ENCODE measurements at places on chromosomes 7 and 10.

DNA sequence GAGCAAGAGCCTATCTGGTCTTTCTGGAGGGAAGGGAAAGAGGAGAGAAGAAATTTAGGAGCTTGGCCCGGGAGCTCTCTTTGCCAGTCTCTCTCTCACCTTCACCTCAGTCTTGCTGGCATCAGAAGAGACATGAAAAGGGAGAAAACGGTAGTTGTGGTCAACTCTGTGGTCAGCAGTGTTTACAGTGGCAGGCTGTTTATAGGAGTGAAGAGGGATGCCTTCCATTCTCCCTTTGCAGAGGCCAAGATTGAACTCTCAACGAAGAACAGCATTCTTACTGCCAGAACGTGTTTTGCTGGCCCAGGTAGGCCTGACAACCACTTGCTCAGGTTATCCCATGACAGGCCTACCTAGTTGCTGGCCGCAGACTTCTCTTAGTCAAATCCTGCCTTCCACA is 133.3 kb downstream of the CCDC3 start:
- DNase-seq = no peak

DNA sequence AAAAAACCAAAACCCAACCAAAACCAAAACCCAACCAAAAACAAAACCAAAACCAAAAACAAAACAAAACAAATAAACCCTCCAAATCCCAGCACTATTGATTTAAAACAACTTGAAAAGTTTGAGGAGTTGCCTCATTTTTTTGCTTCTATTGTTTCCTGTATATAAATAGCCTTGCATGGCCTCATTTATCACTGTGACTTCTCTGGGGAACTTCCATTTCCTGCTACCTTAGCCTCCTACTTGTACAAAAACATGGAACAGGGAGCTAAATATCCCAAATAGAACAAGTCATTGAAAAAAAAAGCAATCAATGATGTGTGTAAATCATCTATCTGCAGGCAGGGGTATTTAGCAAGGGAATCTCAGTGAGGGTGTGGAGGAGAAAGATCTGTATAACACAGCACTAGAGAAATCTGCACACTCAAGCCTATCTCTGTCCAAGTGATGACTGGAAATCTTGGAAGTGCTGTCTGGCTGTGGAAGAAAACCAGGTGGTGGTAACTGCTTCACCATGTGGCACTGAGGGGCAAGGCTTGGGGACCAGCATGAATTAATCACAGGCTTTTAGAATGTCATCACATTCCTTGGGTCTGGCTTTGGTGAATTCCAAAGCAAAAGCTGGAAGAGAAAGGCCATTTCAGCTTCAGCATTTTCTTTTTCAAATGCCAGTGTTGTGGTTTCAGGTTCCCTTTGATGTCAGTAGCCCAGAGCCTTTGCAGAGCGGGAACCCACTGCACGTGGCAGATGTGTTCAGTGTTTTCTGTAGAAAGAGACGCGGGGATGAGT is 349.5 kb upstream of the ZNF32 start:
- DNase-seq = no peak

GRCh38 chr10:43389867-43390266 is 18.4 kb downstream of the FXYD4 start:
- no peak for DNase-seq

DNA sequence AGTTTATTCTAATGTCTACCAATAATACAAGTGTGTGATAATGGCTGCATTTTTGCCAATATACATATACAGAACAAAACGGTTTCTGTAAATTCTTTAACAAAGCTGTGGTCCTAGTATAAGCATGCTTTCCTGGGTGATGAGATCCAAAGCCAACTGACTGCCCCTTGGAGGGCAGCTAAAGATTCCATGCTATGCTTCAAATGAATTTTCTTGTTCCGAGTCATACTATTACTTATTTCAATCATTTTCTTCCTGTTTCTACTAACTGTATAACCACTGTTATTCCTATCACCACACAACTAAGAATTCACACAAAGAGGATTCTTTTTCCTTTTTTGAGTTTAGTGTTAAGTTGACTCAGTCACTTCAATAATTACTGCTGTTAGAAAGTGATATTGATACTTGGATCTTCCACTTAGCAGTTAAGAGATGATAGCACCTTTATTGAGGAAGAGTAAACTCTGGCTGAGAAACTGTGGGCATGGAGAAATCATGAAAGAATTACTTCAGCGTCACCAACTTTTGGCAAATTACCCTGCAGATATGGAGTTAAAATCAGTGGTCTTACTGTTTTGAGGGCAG is 197.5 kb downstream of the ARL4A start:
- DNase-seq = no peak

GRCh38 chr10:76382381-76382851 is 951.0 kb downstream of the LRMDA start:
- no peak for DNase-seq

DNA sequence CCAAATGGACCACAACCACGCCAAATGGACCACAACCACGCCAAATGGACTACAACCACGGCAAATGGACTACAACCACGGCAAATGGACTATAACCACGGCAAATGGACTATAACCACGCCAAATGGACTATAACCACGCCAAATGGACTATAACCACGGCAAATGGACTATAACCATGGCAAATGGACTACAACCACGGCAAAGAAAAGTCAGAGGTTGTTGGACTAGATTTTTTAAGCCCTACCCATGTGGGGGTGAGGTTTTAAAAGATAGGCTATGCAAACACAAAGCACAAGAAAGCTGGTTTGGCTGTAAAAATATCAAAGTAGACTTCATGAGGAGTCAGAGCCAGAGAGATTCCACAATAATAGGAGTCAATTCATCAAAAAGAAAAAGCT is 55.8 kb downstream of the NCAPG2 start:
- no peak for DNase-seq

DNA sequence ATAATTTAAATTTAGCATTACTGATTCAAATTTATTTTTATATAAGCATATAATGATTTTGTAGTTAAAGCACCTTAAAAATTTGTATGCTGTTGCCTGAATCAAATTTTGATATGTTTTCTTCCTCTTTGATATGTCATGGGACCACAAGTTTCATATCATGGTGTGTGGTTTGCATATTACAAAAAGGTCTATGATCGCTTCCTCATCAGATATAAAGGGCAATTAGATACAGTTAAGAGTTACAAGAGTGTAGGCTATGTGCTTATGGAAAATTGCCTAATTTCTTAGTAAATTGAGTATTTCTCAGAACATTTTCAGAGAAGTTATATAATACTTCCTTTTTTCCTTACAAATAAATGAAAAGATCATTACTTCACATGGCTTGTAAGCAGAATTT is 22.2 kb downstream of the MRC1 start:
- DNase-seq = no peak

GRCh38 chr7:149766135-149766675 is 7.2 kb downstream of the ZNF467 start:
- DNase-seq = no peak

- no peak for DNase-seq
Observed at GRCh38 chr7:91325726-91326125, 61.5 kb downstream of the FZD1 start.

DNA sequence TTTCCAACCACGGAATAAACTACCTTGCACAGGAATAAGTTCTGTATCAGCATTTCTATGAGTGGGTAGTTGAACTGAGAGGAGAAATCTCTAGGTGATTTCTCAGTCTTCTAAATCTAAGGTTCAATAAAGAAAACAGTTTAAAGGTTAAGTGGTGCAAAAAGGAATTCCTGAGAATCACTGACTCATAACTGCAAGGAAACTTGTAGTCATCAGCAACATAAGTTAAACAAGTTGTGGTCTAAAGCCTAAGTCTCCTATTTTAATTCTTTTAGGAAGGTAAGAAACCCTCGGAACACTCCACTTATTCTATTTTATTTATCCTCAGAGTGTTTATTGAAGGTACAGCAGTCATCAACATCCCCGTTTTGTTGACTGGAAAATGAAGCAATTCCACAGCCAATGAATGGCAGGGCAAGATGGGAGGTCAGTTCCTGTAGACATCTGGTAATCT is 92.4 kb upstream of the PIK3CG start:
- no peak for DNase-seq

- DNase-seq = no peak
Observed at GRCh38 chr7:9709216-9709615, 1264.5 kb upstream of the PHF14 start.

GRCh38 chr7:69564454-69565417 is 33.5 kb upstream of the AUTS2 start:
- no peak for DNase-seq

DNA sequence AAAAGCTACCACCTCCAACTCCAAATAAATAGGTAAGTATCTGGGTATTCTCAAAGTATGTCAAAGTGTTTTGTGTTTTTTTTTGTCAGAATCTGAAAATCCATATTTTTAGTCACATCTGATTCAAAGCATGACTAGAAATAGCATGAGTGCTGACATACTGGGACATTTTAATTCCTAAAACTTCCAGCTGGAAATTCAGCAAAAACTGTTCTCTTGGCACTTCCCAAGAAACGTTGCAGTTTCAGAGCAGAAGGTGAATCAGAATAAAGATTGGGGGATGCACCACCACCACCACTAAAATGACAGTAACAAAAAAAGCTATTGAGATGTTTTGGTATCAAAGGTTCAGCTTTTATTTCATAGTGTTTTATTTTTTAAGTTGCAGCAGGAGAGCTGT is 724.6 kb upstream of the CELF2 start:
- no peak for DNase-seq

- no peak for DNase-seq
Observed at GRCh38 chr10:62306663-62307062, 38.0 kb upstream of the RTKN2 start.

GRCh38 chr10:85614981-85615380 is 751.6 kb downstream of the GRID1 start:
- no peak for DNase-seq

DNA sequence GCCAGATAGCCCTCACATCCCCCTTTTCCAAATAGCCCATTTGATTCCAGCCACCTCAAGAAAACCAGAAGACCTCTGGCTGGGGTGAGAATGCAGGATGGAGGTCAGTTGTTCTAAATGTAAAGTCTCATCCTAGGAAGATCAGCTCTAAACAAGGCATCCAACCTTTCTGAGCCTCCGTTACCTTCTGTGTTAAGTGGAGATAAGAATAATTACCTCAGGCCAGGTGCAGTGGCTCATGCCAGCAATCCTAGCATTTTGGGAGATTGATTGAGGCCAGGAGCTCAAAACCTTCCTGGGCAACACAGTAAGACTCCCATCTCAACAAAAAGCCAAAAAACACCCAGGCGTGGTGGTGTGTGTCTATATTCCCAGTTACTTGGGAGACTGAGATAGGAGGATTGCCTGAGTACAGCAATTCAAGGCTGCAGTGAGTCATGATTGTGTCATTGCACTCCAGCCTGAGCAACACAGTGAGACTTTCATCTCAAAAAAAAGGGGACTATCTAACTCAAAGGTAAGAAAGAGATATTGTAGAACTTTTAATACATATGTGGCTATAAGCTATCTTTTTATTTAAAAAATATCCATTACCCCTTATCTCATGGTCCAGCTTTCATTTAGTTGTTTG is 43.5 kb downstream of the PRTFDC1 start:
- no peak for DNase-seq

DNA sequence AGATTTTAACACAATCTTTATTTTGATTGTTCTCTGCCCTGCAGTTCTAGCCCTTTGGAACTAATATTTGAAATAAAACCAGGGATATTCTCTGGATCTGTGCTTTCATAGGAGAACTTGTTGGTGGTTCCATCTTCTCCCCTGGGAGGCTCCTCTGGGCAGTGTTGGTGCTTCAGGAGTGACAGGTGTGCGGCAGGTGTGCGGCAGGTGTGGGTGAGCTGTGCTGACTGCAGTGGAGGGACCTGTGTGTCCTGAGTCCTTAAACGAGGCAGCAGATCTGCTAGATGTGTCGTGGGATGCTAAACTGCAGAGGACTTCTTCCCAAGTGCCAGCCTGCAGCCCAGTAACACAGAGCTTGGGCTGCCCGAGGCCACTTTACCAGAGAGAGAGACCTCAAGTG is 98.4 kb downstream of the LYZL1 start:
- DNase-seq = no peak

GRCh38 chr10:38143587-38143986 is 49.5 kb downstream of the ZNF37A start:
- DNase-seq = no peak

- no peak for DNase-seq
Observed at GRCh38 chr7:35725280-35725680, 30.3 kb upstream of the HERPUD2 start.

- DNase-seq = no peak
Observed at GRCh38 chr7:28474282-28474638, 61.9 kb downstream of the CREB5 start.

- peak; percentile 10 for DNase-seq
Observed at GRCh38 chr7:87058744-87059524, 520 bp downstream of the ELAPOR2 start.

GRCh38 chr10:93921338-93921737 is 27.6 kb downstream of the SLC35G1 start:
- no peak for DNase-seq

GRCh38 chr7:158026636-158027265 is 560.9 kb downstream of the PTPRN2 start:
- no peak for DNase-seq

GRCh38 chr7:72538147-72538546 is 126.0 kb upstream of the CALN1 start:
- DNase-seq = no peak

GRCh38 chr10:70891627-70892026 is 3.3 kb upstream of the PCBD1 start:
- DNase-seq = no peak

Measured in H1 (cell line).